Activated CD4-positive, CD25-positive, alpha-beta regulatory T cell (primary cell): ENCODE measurements at places on chromosomes 12 and 14.

- DNase-seq, result no peak
Observed at GRCh38 chr12:68478516-68479260, 132.0 kb upstream of the RAP1B start.

DNA sequence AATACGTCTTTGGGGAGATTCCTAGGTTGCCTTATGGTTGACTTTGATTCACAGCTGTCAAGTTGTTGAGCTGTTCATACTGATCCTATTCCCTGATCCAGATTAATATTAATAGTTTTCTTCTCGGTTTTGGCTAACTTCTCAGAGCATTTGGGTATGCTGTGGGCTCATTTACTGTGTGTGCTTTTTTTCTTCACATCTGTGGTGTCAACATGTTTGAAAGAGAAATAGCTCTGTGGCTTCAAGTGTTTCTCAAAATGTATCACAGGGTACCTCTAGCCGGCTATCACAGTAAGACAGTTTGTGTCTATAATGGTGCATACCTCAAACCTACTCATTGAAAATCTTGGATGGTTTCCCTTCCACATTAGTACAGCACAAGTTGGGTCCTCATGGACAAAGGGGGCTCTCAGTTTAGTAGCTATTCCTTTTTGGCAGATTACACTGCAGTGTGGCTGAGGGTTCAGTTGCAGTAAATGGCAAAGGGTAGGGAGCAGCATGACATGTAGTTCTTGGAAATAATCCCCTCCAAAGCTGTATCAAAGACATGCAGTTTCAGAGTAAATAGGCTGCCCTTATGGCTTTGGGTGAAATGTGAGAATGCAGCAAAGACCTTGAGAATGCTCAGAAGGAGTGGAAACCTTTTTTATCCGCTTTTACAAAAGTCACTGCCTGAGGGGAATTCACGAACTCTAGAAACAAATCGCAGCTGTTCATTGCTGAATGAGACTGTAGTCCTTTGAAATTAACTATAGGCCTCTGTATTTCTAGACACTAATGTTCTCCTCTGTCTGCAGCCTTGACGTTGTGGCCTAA is 102.4 kb upstream of the ATF1 start:
- DNase-seq, result no peak

DNA sequence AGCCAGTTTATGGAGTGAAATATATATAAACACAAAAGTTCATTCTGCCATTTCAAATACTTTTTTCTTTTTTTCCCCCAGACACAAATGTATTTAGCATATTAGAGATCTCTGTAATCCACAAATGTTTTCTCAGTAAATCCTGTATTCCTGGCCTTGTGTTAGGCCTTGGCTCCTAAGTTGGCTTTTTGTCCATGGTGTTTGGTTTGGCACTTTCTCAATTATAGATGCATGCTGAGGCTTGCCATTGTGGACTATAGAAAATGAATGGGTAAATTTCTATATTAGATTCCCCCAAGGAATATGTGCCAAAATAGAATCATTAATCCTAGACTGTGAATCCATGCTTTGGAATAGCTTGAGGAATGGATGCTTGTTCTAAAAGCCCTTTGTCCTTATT is 17.0 kb downstream of the RIC8B start:
- no peak for DNase-seq

DNA sequence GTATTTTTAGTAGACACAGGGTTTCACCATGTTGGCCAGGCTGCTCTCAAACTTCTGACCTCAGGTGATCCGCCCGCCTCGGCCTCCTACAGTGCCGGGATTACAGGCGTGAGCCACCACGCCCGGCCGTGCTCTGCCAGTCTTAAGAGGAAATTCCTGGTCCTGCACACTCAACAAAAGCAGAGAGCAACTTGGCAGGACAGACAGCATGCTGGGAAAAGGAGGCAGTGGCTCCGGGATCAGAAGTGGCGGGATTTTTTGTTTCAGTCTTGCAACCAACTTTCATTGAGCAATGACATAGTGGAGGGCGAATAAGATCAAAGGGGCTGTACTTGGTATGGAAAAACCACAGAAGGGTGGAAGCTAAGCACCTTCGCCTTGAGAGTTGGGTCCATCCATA is 2.1 kb downstream of the CKAP4 start:
- no peak for DNase-seq

DNA sequence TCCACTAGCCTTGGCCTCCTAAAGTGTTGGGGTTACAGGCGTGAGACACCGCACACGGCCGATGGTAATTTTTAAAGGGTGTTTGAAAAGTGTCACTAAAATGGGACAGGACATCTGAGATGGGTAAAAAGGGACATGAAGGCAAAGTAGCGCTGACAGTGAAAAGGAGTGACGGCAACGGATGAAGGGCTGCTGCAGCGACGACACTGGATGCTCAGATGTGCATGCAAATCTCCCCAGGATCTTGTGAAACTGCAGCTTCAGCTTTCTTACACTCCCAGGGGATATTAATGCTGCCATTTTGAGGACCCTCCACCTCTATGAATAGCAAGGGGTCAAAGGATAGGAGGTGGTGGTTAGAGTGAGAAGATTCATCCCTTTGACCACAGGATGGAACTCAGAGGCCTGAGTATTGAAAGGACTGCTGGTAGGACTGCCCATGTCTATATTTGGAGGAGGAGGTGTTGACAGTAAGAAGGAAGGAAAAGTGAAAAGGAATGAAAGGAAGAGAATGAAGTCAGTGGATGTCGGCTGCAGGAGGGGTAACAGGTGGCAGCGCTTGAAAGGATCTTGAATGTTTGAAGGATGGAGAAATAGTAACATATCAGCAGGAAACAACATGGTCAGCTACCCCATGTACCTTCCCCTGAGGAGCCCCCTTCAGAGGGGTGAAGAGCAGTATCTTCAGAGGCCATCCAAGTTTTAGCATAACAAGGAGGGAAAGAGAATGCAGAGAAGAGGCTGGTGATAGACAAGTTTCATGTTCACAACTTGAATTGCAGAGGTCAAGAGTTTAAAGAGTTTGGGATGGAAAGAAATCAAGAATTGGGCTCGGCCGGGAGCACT is 37.1 kb downstream of the CLIP1 start:
- DNase-seq, result no peak

DNA sequence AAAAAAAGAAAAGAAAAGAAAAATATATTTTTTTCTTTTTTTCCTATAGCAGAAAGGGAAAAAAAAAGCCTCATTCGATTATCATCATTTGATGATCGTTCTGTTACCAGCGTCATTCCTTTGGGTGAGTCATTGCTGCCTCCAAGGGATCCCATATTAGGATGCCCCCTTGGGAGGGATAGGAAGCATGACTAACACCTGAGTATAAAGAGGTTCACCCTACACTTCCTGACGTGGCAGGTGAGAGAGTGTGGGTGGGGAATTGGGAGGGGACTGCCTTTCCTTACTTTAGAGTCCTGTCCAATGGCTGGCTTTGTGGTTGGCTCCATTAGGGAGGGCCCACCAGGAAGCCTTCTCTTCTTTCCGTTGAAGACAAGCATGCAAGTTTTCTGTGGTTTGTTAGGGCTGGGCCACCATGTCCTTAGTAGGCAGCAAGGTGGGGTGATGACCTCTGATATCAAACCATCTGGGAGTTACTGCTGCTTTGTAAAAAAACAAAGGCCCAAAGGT is 56.1 kb upstream of the FUT8 start:
- DNase-seq, result no peak

DNA sequence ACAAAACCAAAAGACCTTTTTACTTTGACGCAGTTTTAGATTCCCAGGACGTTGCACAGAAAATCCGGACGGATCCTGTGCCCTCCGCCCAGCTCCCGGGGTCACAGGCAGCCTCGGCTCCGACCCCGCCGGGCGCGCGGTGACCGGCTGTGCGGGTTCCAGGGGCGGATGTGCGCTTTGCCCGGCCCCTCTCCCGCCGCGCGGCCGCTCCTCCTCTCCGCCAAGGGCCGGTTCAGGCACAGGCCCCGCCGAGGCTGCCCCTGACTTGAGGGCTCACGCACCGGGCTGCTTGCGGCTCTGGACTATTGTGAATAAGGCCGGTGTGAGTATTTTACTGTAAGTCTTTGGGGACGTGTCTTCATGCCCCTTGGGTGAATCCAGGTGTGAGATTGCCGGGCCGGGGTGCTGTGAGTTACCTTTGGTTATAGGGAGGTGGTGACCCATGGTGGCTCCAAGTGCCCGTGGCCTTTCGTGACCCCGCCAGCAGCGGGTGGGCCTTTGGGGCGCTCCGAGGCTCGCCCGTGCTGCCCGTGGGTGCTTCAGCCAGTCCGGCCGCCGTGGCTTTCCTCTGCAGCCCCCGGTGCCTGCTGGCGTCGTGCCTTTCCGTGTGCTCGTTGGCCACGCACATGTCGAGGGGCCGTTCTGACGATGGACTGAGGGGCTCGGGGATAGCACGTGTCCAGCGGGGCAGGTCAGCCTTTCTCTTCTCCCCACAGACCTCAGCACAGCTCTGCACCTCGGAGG is 45.9 kb downstream of the NOC4L start:
- DNase-seq, result no peak

DNA sequence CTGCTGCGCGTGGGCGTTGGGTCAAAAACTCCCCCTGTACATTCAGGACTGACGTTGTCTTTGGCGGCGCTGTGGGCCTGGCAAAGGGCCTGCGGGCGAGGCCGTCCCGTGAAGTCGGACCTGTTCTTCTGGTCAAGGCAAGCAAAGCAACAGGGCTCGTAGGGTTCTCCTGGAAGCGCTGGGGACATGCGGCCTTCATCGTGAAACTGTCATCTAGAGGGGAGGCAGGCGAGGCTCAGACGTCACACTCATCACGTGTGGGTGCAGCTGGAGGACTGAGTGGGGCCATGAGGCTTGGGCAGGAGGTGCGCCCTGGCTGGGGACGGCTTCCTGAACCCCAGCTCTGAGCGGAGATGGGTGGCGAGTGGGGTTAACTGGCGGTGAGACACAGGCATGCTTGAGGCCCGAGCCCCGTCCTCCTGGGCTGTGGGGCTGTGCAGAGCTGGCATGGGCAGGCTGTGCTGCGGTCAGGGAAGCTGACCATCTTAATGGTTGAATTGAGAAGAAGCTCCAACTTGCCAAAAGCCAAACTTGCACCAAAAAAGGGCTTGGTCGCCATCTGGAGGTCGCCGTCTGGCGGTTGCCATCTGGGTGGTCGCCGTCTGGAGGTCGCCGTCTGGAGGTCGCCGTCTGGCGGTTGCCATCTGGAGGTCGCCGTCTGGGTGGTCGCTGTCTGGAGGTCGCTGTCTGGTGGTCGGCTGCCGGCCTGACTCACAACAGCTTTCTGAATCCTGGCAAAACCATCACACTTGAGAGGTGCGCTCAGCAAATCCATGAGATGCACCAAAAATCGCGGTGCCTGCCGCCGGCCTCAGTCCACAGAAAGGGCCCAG is 66.2 kb downstream of the NOC4L start:
- DNase-seq, result no peak

DNA sequence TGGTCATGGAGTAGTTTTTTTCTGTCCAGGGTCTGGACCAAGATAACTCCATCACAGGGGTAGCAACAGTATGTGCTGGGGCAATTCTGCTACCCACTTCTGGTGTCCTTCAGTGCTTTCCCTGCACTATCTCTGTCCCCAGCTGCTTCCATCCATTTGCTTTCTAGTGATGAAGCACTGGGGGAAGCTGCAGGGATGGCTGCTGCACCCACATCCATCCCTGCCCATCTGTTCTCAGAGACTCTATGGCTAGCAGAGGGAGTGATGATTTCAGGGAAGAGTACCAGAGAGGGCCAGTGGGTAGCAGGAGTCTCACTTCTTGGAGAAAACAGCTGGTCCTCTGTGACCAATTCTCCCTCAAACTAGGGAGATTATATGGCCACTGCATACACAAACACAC is 44.1 kb downstream of the ETV6 start:
- DNase-seq, result no peak

GRCh38 chr12:132946246-132946820 is 9.8 kb downstream of the ZNF605 start:
- DNase-seq, result no peak

DNA sequence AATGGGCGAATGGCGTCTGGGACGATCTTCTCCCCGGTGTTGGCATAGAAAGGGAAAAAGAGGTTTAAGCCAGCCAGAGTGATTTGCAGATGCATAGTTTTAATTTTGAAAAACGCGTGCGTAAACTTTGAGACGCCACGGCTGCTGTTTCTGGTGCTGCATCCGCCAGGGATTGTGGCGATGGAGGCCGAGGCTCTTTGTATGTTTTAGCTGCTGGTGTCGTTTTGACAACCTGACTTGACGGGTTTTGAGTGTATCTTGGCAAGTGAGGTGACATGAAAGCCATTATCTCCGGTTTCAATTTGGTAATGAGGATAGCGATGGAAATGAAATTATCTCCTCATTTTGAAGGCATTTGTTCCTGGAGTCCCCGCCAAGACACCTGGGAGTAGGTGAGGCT is 1.6 kb downstream of the PTGDR start:
- no peak for DNase-seq

DNA sequence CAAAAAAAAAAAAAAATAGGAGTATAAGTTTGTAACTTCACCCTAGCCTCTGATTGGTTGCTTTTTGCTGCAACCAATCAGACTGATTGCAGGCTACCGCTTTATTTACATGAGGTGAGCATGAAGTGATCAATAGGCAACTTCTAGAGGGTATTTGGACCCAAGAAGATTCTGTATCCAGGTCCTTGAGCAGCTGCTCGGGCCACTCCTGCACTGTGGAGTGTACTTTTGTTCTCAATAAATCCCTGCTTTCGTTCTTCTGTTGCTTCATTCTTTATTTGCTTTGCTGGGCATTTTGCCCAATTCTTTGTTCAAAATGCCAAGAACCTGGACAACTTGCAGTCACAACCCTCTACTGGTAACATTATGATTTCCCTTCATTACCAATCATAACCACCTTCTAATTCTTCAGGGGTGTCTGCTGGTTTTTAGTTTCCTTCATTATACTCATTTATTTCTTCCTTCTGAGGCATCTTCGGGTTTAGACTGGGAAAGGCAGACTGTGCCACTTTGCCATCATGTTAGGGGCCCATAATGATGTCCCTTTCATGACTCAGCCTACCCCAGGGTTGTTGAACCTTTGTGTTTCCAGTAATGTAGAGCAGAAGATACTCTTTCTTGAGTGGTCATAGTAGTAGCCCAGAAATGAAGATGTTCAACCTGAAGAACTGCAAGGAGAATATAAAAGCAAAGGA is 43.4 kb upstream of the LIMA1 start:
- no peak for DNase-seq

DNA sequence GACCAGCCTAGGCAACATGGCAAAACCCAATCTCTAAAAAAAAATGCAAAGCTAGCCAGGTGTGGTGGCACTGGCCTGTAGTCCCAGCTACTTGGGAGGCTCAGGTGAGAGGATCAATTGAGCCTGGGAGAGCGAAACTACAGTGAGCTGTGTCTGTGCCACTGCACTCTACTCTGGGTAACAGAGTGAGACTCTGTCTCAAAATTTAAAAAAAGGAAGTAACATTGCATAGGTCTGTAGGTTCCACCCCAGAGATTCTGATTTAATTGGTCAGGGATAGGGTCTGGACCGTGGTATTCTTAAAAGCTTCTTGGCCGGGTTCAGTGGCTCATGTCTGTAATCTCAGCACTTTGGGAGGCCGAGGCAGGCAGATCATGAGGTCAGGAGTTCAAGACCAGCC is 26.2 kb downstream of the ZC2HC1C start:
- DNase-seq, result no peak

GRCh38 chr12:88570103-88570502 is 10.2 kb downstream of the KITLG start:
- DNase-seq, result no peak
